ACHN (cell line): ENCODE measurements at places on chromosomes 13 and 19.

- DNase-seq: peak; percentile 86
Measured at GRCh38 chr19:42254850-42255765, at the start of gene ERF. TSS of gene ERF (minus strand) at chr19:42255128. CDS start at chr19:42254999, 129 bp downstream.

DNA sequence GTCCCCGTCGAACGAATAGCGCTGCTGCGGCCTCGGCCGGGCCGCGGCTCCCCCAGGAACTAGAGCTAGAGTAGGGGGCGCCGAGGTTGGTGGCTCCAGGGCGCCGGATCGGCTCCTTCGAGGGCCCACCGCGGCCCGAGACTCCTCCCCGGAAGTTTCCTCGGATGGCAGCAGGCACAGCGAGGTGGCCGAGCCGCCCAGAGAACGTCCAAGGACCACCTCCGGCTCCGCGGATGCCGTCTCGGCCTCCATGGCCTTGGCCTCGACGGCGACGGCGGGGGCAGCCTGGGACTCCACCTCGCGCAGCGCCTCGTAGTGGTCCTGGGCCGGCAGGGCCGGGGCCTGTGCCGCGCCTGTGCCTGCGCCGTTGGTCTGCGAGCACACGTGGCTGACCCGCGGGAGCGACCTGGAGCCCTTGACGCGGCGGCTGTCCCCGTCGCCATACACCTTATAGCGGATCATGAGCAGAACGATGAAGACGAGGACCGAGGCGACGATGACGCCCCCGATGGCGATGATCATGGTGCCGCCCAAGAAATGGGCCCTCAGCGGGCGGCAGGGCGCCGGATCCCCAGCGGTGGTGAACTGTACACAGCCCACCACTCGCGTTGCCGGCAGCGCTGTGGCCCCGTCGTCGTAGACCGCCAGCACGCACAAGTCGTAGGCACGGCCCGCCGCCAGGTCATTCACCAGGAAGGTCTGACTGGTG lies 11.8 kb downstream of the IFNL1 start:
- no peak for DNase-seq

GRCh38 chr19:1761528-1762242 lies 8.4 kb downstream of the ONECUT3 start:
- no peak for DNase-seq

GRCh38 chr13:89897681-89898080 lies 1449.8 kb upstream of the MIR17HG start:
- no peak for DNase-seq

DNA sequence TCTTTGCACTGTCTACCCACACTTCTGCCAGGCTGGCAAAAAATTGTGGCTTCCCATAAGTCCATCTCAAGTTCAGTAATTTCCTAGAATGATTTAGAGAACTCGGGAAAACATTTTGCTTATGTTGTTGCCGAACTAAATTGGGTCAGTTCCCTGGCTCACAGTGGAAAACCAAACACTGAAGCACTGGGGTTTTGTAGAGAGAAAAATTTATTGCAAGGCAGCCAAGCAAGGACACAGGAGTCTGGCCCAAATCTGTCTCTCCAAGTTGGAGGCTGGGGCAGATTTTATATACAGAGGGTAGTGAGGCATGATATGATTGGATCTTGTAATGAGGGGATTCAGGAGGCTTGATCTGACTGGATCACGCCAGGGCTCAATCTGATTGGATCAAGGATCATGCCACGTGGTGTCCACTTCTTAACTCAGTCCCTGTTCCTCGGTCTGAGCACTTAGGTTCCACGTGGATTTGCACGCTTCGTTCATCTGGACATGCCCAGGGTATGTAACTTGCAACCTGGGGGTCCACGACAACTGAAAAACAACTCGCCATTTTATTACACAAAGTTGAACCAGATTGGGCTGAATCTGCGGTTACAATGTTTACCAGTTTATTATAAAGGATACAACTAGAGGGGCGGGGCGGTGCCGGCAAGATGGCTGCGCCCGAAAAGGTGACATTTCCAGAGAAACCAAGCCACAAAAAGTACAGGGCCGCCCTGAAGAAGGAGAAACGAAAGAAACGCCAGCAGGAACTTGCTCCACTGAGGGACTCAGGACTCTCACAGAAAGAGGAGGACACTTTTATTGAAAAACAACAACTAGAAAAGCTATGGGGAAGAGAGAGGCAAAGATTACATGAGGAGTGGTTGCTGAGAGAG lies 7.3 kb downstream of the CD209 start:
- no peak for DNase-seq

DNA sequence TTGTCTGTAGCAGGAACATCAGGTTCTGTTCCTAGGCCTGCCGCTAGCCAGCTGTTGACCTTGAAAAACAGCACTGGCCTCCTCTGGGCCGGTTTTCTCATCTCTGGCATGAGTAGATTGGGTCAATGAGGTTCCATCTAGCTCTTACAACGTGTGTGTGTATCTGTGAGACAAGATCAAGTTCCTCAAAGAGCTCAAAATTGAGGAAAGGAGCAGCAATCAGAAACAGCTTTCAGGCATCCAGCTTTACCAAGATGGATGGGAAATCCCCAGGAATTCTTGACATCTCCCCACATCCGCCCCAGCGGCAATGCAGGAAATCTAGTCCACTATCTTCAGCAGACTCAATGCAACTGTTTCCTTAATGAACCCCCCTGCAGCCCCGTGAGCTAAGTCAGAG lies 4.9 kb downstream of the FLT1 start:
- no peak for DNase-seq

DNA sequence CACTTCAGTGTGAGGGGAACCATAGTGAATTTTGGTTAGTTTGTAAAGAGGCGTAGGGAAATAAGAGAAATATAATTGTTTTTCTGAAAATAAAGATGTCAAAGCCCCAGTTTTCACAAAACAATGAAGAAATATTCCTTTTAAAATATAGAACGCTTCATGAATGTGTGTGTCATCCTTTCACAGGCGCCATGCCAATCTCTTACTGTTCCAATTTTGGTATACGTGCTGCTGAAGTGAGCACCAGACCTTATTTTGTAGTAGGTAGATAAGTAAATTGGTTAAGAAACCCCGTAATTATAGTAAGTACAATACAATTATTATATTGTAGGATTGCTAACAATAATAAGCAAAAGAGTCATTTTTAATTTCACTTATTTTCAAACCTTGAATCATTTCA lies 43.3 kb downstream of the NAA16 start:
- no peak for DNase-seq

- no peak for DNase-seq
Measured at GRCh38 chr13:50672025-50672424, 171.5 kb downstream of the DLEU7 start.

DNA sequence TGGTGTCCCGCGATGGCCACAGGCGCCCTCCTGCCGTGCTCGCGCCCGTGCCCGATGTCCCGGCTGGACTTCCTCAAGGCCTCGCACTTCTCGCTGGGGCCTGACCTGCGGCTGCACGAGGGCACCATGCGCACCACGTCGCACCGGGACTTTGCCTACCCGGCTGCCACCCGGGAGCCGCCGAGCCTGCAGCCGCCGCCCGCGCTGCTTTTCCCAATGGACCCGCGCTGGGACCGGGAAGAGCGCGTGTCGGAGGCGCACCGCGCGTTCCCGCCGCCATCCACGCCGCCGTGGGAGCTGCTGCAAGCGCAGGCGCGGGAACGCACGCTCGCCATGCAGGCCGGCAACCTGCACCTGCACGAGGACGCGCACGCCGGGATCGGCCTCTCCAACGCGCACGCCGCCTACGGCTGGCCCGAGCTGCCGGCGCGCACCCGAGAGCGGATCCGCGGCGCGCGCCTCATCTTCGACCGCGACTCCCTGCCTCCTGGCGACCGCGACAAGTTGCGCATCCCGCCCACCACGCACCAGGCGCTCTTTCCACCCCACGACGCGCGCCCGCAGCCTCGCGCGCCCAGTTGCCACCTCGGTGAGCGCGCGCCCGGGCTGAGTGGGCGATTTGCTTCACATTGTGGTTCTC lies 12.1 kb upstream of the PEX11G start:
- DNase-seq: no peak

DNA sequence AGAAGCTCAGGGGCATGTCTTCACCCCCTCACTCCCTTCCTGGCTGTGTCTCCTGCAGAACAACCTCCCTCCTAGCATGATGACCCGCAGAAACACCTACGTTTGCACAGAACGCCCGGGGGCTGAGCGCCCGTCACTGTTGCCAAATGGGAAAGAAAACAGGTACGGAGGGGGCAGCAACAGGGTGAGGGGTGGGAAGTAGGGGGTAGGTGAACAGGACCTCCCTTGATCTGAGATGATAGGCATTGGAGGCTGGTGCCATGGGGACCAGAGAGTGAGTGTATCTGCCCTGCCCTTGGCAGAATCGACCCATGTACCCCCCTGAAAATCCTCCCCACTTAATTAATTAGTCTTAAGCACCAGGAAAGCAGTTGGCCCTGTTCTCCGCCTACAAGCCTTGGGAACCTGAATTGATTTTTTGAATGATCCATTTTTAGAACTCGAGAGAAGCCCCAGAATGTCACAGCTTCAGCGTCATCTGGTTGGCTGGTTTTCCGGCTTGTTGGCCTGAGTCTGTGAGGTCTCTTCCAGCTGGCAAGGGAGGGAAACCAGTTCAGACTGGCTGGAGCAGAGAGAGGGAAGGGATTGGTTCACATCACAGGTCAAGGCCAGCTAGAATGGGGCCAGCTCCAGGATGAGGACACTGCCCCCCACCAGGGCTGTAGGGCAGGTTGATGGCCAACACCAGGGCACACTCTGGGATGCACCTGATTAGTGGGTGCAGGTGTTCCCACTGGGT lies 28.2 kb downstream of the CKM start:
- no peak for DNase-seq

DNA sequence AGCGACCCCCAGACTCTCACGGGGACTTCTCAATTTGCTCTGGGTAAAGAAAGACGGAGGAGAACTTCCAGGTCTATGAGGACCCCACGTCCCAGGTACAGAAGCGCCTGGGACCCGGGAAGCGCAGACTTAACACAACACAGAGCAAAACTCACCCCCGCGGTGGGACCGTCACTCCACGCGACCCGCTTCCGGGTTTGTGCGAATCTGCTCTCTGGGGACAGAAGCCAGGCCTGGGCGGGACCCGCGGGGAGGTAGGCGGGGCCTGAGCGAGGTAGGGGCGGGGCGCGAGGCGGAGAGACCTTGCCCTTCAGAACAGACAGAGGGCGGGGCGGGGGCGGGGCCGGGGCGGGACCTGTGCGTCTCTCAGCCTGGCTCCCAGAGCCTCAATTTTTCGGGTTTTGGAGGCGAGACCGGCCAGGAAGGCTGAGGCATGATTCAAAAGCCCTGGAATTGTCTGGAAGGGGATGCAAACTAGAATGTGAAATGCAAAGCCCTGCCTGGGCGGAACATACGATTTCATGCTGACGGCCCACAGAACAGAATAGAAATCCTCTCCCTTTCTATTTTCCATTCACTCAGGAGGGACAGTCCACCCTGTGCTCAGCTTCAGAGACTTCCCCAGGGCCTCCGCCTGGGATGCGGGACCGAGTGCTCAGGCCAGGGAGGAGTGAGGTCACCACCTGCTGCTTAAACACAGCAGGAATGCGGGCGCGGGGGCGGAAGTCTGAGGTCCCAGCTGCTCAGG lies 19.3 kb upstream of the ZNF888 start:
- DNase-seq: no peak

- DNase-seq: no peak
Measured at GRCh38 chr13:21948769-21949474, 278.0 kb downstream of the FGF9 start.

- DNase-seq: no peak
Measured at GRCh38 chr13:26053418-26053980, 1.7 kb upstream of the SHISA2 start.

DNA sequence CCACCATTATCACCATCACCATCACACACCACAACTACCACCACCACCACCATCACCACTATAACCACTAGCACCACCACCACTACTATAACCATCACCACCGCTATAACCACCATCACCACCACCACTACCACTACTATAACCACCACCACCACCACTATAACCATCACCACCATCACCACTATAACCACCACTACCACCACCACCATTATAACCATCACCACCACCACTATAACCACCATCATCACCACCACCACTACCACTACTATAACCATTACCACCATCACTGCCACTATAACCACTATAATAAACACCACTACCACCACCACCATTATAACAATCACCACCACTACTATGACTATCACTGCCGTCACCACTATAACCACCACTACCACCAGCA lies 173.2 kb downstream of the DCLK1 start:
- DNase-seq: no peak
